ENCODE measurements at places on chromosomes 5 and 9. TPM values are rescaled to one million over a fixed set of nuclear protein-coding genes. Genes with fewer than 3 reads are reported as not detected.

Gene TMEM232
- total RNA-seq = 0.92 TPM

Gene PCDHA1
- total RNA-seq = not detected

Gene FBN2
- total RNA-seq = 0.09 TPM

Gene SV2C
- not detected for total RNA-seq

Gene MEIKIN
- 0.53 TPM for total RNA-seq
